ENCODE measurements at places on chromosomes 2 and 18.

DNA sequence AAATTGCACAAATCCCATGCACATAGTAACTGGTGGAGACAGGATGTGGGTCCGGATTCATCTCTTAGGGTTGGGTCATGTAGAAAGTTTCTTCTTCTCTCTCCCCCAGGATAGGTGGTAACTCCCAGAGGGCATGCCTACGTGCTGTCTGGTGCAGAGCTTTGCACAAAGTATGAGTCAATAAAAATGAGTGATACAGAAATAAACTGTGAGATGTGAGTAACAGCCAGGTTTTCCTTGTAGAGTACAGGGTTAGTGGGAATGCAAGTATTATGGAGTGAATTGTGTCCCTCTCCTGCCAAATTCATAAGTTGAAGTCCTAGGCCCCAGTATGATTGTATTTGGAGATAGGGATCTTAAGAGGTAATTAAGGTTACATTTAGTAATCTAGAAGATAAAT, 289.4 kb downstream of the ALK start:
- no peak for DNase-seq

DNA sequence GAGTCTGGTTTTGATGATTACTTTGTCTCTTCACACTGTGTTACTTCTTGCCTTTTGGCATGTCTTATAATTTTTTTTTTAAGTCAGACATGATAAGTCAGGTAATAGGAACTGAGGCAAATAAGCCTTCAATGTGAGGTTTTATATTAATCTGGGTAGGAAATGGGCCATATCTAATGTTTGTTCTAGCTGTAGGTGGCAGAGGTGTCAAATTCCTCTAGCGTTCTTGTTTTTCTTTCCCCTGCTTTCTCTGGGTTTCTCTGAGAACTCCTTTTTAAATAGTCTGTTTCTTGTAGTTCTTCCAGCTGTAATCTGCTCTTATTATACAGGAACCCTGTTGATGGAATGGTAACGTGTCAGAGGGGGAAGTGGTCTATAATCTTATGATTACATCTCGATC, 5.7 kb downstream of the SP140 start:
- no peak for DNase-seq

DNA sequence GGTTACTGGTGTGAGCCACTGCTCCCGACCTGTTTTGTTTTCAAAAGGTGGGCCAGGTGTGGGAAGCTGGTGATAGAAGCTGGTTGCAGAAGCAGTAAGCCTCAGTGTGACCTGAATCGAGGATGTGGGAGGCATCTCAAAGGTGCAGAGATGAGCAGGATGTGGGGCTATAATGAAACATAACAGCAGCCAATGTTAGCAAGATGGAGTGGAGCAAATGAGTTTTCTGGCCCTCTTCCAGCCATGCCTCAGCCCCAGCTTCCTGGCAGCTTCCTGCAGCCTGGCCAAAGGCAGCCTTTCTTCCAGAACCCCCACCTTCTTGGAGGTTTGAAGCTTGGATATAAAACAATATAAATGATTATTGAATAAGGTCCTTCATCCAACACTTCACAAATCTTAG, 184.8 kb downstream of the NCK2 start:
- DNase-seq, result no peak

GRCh38 chr2:208175840-208176153, 12.4 kb upstream of the CRYGA start:
- no peak for DNase-seq

DNA sequence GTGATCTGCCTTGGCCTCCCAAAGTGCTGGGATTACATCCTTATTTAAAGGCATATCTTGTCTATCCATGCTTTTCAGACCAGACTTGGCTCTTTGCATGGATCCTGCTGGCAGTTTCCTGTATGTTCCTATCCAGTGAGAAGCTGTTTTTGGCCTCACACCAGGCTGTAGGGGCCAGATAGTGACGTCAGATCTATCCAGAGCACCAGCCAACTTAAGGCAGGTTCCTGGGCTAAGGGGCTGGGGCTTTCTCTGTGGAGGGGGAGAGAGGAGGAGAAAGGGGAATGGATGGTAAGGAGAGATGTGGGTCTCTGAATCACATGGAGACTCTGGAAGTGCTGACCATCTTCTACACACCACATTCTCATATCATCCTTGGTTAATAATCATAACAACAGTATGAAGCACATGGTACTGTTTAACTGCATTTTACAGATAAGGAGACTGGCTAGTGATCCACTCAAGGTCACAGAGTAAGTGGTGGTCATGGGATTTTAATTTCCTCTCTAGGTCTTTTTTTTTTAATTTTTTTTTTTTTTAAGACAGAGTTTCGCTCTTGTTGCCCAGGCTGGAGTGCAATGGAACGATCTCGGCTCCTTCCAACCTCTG, 2.0 kb upstream of the FAM117B start:
- no peak for DNase-seq

DNA sequence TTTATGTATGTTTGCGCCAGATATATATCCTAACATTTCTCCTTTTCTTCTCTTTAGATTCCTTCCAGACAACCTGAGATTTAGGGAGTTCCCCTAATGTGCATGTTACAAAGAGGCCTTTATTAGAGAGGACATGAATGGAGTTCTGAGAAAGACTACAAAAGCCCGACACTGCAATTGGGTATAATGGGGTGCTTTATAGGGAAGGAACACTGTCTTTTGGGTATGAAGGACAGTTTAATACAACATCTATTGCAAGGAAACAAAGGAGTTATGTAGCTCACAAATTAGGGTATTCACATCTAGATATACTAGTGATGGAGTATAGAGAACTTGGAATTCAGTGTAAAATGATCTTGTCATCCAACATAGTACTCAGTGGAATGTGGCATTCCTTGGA, 383.8 kb downstream of the FIGN start:
- no peak for DNase-seq

- DNase-seq, result no peak
Measured at GRCh38 chr2:96092573-96092877, 23.8 kb downstream of the ADRA2B start.

DNA sequence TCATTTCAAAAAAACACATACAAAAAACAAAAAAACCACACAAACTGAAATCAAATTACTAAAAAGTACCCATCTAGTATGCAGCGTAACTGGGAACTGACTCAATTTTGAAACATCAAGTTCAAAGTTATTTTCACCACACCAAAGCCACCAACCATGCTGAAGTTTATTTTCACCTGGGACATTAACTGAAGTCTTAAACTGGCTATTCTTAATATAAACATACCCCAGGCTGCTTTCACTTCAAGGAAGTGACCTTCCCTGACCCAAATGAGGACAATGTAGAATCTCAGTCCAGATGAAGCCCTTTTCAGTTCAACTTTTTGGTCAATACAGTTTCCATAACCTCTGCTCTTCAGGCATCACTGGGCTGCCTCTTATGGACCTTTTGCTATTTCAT, 84.6 kb downstream of the PIGN start:
- no peak for DNase-seq

DNA sequence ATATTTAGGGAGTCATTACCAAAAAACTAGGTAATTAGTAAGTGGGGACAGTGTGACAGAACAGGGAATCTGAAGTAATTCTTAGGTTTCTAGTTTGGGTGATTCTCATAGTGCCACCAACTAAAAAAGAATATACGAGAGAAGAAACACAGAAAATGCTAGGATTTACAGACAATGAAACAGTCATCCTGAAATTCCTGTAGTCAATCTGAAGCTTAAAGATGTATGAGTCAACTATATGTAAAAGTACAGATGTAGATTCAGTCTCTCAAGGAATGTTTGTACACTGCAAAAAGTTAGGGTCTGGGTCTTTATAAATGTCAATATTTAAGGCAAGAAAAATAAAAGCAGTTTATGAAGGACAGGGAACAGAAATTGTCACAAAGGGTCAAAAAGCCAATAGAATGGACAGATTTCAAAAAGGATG, 107.0 kb downstream of the STRN start:
- no peak for DNase-seq

- DNase-seq, result no peak
Measured at GRCh38 chr2:109349503-109350465, 220.8 kb downstream of the SH3RF3 start.

GRCh38 chr2:211376410-211376809, 820.0 kb downstream of the CPS1 start:
- no peak for DNase-seq

DNA sequence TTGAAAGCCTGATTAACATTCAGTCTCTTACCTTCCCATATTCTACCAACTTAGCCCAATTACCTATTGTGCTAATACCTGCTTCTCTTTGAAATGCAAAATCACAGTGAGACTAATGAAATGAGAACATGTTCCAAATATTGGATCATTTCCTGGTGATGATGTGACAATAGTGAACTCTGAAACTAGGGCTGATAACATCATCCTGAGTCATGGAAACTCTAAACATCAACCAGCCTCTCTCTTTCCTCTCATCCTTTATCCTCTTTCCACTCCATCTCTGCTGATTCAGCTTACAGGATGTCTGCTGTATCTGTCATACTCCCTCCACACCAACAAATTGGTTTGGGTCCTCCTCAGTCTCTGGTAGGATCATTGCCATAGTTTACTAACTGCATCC, 98.8 kb upstream of the NCKAP5 start:
- DNase-seq, result no peak

- peak; percentile 1 for DNase-seq
Measured at GRCh38 chr2:219968685-219969345, 341.4 kb downstream of the SLC4A3 start.

GRCh38 chr2:237427769-237428506, 14.0 kb upstream of the COL6A3 start:
- peak; percentile 74 for DNase-seq

GRCh38 chr2:182509-183122, 81.2 kb downstream of the SH3YL1 start:
- DNase-seq, result no peak

GRCh38 chr2:196987649-196988364, 61.3 kb upstream of the PGAP1 start:
- no peak for DNase-seq

GRCh38 chr2:88693911-88694414, 2.5 kb downstream of the RPIA start:
- no peak for DNase-seq

DNA sequence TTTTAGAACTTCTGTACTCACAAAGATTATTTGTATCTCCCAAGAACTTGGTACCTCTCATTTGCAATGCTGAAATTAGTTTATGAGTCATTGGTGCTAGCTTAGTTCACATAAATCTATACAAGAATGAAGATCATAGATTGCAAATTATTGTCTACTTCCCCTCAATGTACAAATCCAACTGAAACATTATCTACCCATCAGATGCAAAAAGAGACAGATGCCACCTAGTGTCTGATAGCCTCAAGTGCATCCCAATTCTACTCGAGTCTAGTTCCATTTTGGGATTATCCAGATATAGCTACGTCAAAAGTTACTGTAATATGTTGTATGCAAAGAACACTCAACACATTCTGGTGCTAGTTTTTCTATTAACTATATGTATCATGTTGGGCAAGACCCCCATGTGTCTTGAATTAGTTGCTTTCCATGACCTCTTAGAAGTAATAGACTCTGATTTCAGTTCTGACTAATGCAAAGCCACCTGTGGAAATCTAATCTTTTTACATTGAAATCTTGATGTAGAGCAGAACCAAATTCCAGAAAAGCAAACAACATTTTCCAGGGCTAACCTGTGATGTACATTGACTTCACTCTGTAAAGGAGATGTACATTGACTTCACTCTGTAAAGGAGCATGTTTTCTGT, 210.0 kb downstream of the RBM43 start:
- DNase-seq, result no peak

GRCh38 chr2:176454893-176455815, 185.9 kb downstream of the MTX2 start:
- peak; percentile 84 for DNase-seq

DNA sequence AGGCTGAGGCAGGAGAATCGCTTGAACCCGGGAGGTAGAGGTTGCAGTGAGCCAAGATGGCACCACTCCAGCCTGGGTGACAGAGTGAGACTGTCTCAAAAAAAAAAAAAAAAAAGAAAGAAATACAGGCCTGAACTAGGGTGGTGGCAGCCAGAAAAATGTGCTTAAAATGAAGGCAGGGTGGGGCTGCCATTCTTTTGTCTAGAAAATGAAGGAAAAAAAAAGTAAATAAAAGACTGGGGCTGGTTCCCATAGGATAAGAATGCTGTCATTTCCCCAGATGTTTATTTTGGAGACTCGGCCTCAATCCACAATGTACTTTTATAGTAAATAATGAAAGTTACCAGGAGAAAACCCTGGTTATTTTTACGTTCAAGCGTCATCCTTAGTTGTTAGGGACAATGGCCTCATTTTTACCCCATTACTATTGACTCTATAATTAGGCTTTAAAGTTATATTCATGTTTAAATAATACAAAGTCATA, 58.9 kb downstream of the ATP8B1 start:
- DNase-seq, result no peak

DNA sequence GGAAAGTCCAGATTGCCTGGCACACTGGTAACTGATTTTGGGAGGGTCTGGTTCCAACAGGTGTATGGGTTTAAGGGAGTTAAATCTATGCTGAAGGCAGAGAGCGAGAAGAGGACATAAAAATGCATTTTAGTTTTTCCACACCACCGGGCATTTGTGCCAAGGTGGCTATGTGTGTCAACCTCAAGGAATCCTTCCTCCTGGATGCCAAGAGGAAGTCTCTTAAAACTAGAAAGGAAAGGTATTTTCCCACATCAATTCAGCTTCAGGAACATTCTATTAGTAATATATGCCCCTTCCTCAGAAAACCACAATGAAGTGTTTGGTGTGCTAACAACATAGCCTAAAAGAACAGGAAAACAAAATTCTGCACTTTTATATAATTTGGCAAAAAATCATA, 5.4 kb upstream of the GAREM1 start:
- DNase-seq, result no peak

- DNase-seq, result no peak
Measured at GRCh38 chr2:134611316-134611715, 107.5 kb downstream of the TMEM163 start.

- DNase-seq, result no peak
Measured at GRCh38 chr18:75167759-75168618, 41.0 kb downstream of the PTGR3 start.

- no peak for DNase-seq
Measured at GRCh38 chr2:233824373-233824772, 30.0 kb downstream of the HJURP start.

- no peak for DNase-seq
Measured at GRCh38 chr18:29104671-29105070, 927.7 kb upstream of the CDH2 start.

DNA sequence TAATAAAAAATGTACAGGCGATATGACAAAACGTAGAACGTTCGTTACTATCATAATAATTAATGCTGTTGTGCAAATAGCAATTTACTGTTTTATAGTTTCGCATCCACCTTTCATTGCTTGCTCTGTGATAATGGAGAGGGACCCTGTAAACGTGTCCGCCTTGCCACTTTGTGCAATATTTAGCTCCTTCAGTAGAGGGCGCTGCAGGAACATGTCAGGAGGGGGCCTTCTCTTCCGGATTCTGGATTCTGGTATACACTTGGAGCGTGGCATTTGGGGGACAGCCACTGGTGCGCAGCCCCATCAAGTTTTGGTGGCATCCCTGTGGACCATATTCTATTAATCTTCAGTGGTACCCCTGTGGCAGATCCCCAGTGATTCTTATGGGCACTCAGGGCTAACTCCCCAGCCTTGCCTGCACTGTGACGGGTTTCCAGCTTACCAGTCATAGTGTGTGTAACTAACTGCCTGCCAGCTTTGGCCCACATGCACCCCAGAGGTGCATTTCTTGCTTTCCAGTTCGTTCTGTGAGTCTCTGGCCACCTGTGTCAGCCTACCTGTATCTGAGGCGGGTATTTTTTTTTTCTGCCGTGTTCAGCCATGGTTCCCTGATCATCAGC, 140.3 kb downstream of the CYRIA start:
- DNase-seq, result no peak
